ENCODE measurements at places on chromosomes 1 and 21.

DNA sequence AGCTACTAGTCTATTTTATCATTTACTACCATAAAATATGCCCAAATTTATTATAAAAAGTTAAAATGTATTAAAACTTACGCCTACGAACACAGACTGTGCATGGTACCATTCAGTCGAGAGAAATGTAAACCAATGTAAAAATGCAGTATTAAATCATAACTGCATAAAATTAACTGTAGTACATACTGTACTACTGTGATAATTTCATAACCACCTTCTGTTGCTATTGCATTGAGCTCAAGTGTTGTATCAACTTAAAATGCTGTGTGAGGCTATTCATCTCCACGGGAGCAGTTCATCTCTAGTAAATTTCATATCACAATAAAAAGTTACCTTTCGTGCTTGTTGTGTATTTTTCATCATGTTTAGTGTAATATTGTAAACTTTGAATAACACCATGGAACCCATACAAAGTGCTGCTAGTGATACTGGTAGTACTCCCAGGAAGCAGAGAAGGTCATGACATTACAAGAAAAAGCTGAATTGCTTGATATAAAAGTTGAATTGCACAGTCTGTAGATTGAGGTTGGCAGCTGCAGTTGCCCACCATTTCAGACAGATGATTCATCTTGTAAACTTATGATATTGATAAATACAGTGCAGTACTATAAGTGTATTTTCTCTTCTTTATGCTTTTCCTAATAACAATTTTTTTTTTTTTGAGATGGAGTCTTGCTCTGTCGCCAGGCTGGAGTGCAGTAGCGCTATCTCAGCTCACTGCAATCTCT lies 19.0 kb upstream of the CENPF start:
- no peak for DNase-seq

GRCh38 chr21:26836528-26836927 lies 8.7 kb downstream of the ADAMTS1 start:
- no peak for DNase-seq

- DNase-seq = no peak
These were observed 99.8 kb downstream of the UCK2 start for GRCh38 chr1:165927169-165927568.

- DNase-seq = peak; percentile 62
These were observed 102.2 kb downstream of the CASZ1 start for GRCh38 chr1:10694274-10694632.

DNA sequence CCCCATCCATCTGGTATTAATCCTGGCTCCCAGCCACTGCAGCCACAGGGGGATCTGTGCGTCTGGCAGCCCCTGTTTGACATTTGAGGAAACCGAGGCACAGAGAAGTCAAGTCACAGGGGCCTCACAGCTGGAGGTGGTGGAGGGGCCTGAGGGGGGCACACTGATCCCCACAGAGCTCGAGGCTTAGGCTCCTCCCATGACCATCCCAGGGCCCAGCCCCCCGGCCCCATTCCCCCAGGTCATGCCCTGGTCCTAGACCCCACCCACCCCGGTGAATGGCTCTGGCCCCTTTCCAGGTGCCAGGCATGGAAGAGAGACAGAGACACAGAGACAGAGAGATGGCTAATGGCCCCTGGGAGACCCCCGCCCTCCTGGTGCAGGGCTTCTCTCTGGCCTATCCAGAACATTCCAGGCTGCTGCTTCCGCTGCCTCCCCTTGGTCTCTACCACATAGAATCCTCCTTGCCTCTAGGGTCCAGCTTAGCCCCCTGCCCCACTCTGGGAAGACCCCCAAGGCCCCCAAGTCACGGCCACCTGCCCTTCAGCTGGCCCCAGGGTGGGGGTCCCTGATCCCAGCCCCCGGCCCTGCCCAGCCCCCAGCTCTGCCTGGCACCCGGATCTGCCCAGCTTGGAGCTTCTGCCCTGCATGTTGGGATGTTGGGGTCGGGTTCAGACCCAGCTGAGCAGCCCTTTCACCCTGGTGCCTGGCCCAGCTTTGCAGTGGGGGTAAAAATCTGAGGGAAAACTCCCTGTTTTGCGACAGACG lies 29.2 kb upstream of the LRRC3 start:
- no peak for DNase-seq

All from CD4-positive, alpha-beta T cell (primary cell).